ENCODE measurements at places on chromosomes 1 and 21.

DNA sequence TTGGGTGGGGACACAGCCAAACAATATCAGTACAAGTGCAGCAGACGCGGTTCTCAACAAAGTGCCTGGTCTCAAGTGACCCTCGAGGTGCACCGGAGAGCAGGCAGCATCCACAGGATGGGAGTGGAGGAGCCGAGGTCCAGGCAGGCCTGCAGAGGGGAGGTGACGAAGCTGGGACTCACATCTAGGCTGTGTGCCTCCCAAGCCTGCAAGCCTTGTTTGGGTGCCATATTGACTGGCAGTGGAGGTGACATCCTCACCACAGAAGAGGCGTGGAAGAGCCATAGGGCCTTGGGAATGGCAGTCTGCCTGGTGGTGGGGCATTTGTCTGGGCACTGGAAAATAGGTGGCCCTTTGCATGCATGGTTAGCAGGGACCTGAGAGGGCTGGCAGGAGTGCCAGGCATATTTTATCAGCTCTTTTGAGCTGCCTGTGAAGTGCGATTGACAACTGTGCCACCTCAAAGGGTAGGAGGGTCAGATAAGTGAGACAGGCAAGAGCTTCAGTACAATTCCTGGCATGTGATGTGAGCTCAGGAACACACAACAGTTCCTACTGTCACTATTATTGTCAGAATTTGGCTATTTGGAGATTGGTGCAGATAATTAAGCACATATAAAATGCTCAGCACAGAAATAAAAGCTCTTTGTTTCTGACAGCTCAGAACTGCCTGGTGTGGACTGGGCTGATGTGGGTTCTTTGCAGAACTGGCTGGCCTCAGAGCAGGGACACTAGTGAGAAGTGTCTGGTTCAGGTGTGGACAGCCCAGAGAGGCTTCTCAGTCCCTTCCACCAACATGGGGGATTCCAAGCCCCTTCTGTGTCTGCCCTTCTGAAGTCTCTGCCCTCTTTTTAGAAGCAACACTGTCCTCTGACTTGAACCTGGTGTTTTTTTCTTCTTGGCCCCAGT lies 347.6 kb upstream of the AJAP1 start:
- DNase-seq: no peak

- no peak for DNase-seq
These were observed 327.0 kb upstream of the NR5A2 start for GRCh38 chr1:199700551-199700950.

GRCh38 chr1:28887419-28887834 lies 26.9 kb upstream of the EPB41 start:
- DNase-seq: peak; percentile 24

DNA sequence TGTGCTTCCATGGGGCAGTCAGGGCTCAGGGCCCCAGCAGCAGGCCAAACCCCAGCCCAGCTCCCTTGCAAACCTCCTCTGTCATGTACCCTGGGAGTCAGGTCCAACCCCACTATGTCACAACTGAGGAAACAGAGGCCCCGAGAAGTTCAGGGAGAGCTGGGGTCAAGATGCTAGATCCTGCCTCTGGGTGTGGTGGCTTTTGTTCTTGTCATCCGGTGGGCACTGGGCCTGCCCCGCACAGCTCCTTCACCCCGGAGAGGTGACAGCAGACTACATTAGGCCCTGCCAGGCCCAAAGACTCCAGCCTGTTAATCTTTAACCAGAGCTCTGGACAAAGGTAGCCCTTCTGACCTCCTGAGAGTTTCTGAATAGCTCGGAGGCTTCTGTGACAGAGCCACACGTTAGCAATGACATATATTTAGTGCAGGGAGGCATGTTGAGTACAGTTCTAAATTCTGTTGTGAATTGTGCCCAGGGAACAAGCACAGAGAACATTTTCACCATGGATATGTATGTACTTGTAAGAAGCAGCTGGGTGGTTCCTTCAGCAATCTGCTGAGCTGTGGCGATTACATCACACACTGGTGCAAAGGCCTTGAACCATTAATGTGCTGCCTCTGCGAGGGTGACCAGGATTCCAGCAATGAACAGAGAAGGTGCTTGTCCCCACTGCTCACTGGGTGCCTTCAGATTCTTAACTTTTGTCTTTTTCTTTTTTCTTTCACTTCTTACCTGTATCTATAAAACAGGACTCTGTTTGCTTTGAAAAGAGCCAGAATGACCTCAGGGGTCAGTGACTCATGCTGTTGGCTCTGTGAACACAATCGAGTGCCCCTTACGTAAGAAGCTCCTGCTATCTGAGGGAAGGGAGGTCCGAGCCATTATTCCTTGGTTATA lies 102.8 kb downstream of the RHOU start:
- no peak for DNase-seq

Data from stimulated activated naive CD4-positive, alpha-beta T cell treated with Interleukin-2 at 50 U/mL for 16 hours (primary cell).